ENCODE measurements at places on chromosomes 7 and 10.

GRCh38 chr7:148906707-148907498 is 22.8 kb upstream of the EZH2 start:
- DNase-seq: no peak

- DNase-seq: no peak
These were observed 293.5 kb upstream of the IMMP2L start for GRCh38 chr7:111855842-111856227.

DNA sequence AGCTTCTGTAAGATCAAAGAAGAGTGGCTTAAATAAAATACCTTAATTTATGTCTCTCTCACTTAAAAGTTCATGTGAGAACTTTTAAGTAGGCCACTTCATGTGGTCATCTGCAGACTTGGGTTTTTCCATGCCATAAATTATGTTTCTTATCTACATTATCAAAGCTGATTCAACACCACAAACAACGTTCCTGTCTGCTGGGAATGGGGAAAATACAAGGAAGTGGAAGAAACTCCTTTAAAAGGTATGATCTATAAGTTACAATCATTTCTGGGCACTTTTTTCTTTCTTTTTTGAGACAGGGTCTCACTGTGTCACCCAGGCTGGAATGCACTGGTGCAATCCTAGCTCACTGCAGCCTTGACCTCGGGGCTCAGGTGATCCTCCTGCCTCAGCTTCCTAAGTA is 16.9 kb upstream of the OTUD1 start:
- DNase-seq: no peak

DNA sequence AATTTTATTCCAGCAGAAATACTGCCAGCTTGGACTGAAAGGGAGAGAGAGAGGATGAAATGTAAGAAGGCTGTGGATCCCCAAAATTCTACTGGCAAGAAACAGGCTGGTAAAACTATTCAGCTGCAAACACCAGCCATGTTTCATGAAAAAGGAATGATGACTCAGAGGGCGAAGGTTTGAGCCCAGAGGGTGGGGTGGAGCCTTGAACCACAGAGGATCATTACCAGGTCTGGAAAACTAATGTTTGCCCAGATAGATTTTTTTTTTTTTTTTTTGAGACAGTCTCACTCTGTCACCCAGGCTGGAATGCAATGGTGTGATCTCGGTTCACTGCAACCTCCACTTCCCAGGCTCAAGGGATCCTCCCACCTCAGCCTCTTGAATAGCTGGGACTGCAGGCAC is 41.7 kb upstream of the NRF1 start:
- no peak for DNase-seq

DNA sequence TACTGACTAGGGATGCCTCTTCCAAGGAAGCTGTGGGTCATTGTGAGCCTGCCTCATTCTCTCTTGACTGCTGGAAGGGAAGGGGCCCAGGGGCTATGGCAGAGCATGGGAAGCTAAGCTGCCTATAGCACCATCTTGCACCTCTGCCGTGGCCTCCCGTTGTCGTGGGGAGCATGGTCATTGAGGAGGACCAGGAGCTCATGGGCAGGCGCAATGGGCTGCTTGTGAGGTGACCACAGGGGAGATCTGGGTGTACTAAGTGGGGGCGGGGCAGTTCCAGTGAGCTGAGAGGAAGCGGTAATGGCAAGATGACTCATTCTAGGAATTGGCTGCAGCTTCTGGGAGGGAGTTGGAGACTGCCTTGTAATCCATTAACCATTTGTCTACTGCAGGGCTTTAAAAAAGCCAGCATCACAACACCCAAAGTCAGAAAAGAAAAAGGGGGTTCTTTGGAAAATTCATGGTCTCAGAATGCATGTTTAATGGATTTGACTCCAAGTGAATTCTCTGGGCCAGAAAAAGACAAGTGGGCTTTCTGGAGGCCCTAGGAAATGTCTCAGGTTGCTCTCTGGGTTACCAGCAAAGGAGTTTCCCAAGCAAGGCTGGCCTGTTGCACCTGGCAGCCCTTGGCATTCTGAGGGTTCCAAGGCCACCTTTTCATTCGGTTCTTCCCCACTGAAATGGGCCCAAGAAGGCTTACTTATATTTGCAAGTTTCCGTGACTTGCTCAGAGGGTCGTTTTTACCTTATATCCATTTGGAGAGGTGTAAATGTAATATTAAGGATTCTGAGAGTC is 3.6 kb downstream of the DUSP5 start:
- DNase-seq: no peak
